ENCODE measurements at places on chromosomes 11 and 22.
A peak's percentile ranks its signal among the peaks of the same experiment; 100 is the strongest.

GRCh38 chr11:11370962-11371303, 17.9 kb upstream of the CSNK2A3 start:
- no peak for ATAC-seq

DNA sequence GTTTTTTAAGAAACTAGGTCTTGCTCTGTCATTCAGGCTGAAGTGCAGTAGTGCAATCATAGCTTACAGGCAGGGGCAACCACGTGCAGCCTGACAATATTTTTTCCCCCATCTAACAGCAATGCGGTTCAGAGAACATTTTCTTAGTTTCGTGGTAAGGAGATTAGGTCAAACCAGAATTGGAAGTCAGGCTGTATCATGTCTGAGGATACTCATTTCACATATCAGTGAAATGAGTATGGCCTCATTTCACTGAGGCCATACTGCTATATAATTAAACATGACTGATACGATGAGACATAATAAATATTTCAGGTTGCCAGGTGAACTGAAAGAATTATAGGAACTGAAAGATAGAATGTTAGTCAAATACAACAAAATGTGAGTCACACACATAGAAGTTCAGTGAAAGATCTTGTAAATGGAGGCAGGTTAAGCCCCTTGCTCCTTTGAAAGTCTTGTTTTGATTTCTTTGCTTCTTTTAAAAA, 32.5 kb upstream of the IZUMO1R start:
- ATAC-seq: peak; percentile 90

DNA sequence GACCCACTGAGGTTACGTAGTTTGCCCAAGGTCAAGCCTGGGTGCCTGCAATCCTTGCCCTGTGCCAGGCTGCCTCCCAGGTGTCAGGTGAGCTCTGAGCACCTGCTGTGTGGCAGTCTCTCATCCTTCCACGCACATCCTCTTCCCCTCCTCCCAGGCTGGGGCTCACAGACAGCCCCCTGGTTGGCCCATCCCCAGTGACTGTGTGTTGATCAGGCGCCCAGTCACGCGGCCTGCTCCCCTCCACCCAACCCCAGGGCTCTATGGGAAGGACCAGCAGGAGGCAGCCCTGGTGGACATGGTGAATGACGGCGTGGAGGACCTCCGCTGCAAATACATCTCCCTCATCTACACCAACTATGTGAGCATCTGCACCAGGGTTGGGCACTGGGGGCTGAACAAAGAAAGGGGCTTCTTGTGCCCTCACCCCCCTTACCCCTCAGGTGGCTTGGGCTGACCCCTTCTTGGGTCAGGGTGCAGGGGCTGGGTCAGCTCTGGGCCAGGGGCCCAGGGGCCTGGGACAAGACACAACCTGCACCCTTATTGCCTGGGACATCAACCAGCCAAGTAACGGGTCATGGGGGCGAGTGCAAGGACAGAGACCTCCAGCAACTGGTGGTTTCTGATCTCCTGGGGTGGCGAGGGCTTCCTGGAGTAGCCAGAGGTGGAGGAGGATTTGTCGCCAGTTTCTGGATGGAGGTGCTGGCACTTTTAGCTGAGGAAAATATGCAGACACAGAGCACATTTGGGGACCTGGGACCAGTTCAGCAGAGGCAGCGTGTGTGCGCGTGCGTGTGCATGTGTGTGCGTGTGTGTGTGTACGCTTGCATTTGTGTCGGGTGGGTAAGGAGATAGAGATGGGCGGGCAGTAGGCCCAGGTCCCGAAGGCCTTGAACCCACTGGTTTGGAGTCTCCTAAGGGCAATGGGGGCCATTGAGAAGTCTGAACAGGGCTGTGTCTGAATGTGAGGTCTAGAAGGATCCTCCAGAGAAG, 1.6 kb downstream of the GSTP1 start:
- no peak for ATAC-seq

GRCh38 chr22:49327411-49328117, 500.1 kb downstream of the BRD1 start:
- ATAC-seq: no peak

GRCh38 chr11:88131764-88132470, 43.3 kb downstream of the RAB38 start:
- ATAC-seq: peak; percentile 24

GRCh38 chr11:73167363-73167954, 25.3 kb upstream of the FCHSD2 start:
- ATAC-seq: no peak

GRCh38 chr11:130420478-130421198, 7.8 kb downstream of the ADAMTS8 start:
- ATAC-seq: no peak

DNA sequence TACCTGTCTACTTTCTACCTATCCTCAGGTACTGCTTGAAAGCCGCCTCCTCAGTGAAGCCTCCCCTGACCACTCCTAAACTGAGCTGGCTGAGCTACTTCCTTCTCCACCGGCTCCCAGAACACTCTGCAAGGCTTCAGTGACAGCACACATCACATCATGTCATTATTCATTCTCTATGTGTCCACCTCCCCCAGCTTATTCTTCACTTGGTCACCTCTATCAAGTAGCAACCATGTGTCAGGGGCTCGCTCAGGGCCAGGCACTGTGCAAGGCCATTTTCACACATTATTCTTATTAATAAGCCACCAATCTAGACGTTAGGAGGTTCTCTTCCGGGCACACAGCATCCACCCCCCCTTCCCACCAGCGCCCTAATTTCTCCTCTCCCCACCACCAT, 3.7 kb upstream of the ELFN2 start:
- ATAC-seq: no peak

- peak; percentile 59 for ATAC-seq
These were observed 70.3 kb downstream of the MAML2 start for GRCh38 chr11:96272529-96273222.

DNA sequence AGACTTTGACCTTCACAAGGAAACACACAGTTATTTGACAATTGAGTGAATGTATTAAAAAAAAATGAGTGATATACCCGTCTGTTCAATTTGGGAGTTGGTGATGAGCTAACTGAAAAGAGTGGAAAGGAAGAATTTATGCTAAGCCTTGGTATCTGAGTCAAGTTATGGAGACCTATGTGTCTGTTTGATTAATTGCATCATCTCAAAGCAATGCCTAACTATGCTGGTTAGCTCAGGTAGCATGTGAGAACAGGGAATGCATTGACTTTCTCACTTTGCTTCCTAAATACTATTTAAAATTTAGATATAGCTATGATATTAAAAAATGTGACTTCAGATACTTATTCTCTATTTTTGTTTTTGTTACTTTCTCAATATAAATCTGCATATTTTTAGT, 110.5 kb downstream of the DDX10 start:
- ATAC-seq: no peak

GRCh38 chr11:105398636-105399035, 211.2 kb upstream of the GRIA4 start:
- no peak for ATAC-seq

GRCh38 chr11:70067591-70068341, 10.4 kb upstream of the ANO1 start:
- no peak for ATAC-seq

DNA sequence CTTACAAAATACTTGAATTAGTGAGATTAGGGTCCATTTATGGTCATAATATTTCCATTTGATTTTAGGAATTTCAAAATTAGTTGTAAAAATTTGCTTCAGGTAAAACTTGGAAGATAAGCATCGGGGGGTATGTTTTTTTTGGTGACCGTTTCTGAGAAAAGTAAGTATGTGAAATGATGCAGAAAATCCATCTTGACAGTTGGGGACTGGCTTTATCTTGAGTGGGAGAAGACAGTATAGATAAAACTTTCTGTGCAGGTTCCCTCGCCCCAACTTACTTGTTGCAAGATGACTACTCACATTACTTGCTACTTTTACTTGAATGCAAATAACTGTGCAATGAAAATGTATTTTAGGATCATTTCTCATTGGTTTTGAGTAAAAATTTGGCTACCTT, 49.5 kb downstream of the DNAJC24 start:
- no peak for ATAC-seq

DNA sequence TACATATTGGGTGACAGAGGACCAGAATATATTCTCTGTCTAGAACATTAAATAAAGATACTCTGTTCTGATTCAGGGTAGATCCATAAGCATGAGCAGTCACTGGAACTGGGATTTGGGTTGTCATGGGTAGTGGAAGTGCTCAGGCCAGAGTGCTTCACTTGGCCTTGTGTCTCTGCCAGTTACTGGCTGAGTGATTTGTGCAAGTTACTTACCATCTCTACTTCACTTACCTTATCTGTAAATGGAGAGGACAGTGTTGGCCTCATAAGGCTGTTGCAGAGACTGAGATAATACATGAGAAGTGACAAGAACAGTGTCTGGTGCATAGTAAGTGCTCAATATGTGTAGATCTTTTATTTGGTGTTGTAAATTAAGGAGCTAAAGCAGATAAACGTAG, 17.6 kb downstream of the ATXN10 start:
- ATAC-seq: no peak

GRCh38 chr11:73203790-73204189, 14.3 kb upstream of the P2RY2 start:
- no peak for ATAC-seq

DNA sequence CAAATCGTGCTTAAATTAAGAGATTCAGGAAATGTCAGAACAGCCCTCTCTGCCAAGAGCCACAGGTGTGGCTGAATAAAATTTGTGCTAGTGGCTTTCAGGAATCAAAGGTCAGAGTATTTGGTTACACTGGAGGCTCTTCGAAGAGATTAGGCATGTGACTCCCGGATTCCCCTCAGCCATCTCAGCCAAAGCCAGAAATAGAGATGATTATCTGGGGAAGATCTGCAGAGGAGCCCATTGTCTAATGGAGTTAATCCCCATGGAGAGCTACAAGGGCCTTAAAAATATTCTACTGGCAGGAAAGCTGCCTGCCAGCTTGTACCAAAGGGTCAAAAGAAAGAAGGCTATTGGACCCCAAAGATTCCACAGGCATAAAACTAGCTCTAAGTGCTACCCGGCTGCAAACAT, 1259.5 kb downstream of the TBC1D22A start:
- no peak for ATAC-seq

GRCh38 chr22:32752326-32752725, 49.2 kb upstream of the TIMP3 start:
- ATAC-seq: peak; percentile 31

DNA sequence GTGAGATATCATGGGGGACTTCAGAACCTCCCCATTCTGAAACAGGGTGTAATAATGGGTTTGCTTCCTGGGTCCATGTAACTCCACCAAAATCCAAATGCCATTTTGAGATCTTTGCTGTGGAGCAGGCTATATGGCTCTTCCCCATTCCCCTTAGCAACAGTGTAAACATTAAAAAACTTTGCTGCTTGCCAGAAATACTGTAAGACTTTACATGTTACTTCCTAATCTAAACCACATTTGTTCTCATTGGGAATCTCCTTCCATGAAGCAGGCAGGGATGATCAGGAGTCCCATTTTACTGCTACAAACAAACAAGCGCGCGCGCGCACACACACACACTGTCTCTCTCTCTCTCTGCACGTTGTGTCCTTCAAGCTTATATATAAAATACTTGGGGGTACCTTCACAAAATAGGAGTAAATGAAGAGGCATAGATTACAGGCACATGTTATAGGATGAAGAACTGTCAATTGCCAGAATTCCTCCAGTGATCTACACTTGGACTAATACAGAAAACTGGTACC, 86.5 kb downstream of the ANO3 start:
- no peak for ATAC-seq

DNA sequence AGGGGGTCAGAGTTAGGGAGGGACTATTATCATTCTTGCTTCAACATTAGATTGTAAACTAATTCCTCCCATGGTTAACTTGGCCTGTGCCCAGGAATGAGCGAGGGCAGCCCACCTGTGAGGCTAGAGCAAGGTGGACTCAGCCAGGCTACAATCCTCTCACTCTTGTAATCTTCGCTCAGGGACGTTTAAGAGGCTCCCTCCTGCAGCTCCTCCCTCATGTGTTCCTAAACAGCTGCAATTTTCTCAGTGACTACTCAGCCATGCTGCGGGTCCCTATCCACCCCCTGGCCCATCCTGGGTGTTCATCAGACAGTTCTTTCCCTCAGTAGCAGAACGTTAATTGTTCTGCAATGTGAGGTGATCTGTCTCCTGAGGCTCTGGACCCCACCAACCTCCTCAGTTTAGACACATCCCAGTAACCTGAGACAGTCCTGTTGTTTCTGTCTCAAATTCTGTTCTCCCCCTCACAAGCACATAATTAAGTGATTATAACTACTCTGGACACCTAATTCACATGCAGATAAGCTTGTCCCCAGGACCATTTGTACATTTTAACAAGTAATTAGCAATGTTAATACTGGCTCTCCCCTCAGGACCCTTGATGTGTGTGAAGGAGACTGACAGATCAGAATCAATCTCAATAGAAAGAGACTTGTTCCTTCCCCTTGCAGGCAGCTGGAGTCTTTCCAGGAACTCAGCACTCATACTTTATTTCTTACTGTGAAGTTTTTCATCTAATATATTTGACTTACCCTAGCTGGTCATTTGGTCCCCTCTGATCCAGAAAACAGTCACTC, 337.2 kb upstream of the B3GAT1 start:
- no peak for ATAC-seq

GRCh38 chr22:38240734-38241252, 32.0 kb downstream of the TMEM184B start:
- ATAC-seq: no peak

DNA sequence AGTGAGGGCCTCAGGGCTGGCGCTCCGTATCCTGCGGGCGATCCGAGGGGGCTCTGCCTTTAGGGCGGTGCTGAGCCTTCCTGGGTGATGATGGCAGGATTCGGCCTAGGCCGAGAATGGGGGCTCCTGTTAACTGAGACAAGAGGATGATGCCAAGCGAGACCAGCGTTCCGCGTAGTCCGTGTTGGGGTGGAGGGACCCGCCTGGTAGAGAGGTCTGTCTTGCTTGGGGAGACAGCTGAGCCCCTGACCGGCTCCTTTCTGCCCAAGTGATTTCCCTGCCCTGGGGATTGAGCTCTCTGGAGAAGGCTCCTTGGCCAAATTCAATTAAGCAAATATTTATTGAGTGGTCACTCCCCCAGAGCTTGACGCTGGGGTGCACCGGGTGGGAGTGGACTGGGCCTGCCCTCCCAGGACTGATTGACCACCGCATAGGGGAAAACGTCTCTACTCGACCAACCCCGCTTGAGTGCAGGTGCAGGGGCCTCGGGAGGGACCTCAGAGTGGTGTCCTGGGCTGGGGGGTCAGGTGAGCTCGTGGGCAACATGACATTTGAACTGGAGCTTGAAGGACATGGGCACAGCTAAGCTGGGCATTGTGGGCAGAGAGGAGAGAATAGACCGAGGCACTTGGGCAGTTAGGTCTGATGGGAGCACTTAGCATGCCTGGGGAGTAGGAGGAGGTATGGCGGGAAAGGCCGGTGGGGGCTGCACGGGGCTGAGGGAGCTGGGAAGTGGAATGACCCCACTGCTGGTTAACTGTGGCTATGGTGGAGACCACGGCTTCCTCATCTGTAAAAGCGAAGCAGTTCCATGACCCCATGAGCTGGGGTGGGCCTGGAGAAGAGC, 1.1 kb downstream of the GNAZ start:
- no peak for ATAC-seq

GRCh38 chr11:7654195-7654705, 19.1 kb downstream of the CYB5R2 start:
- ATAC-seq: no peak

DNA sequence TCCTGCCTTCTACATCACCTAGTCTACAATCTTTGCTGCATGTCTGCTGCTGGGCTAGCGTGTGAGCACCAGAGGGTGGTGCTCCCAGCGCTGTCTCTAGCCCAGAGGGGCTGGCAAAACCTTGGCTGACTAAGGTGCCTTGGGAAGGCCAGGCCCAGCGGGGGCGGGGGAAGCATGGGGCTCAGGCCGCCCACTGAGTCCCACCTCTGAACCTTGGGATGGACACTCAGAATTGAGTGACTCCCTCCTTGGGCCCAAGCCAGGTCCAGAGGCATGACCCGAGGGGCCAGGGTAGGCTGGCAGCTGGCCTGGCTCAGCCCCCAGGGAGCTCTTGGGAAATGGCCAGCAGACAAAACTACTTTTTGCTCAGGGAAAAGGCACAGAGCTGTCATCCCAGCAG, 7.6 kb upstream of the GAL3ST1 start:
- ATAC-seq: no peak

All from activated T-helper 17 cell treated with anti-CD3 and anti-CD28 coated beads, Interleukin-2, amount 50 U/mL, for 72 hours (primary cell).